ENCODE measurements at places on chromosomes 13 and 19.

DNA sequence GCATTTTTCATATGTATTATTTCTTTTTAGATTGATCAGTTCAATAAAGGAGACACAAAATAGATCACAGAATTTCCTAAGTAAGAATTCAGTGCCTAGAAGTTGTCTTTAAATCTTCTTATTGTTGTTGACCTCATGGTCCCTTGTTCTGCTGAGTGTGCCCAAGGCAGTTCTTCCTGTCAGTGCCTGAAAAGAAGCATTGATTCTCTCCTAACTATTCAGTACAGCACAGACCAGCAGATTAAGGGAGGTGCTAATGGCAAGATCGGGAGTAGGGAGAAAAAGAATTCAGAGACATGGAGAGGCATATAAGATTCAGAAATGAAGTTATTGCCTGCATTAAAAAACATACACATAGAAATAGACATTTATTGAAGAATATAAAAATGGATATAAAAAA lies 180.5 kb upstream of the PCDH9 start:
- no peak for DNase-seq

- peak; percentile 52 for DNase-seq
Measured at GRCh38 chr13:44575741-44576350, at the start of gene TSC22D1. Gene TSC22D1, minus strand, starts transcription at chr13:44576330. Its CDS starts 256 bp downstream, at chr13:44576074.

- DNase-seq: no peak
Measured at GRCh38 chr19:31572976-31573298, 223.7 kb upstream of the TSHZ3 start.

GRCh38 chr13:48783695-48784230 lies 130.0 kb downstream of the CYSLTR2 start:
- no peak for DNase-seq

DNA sequence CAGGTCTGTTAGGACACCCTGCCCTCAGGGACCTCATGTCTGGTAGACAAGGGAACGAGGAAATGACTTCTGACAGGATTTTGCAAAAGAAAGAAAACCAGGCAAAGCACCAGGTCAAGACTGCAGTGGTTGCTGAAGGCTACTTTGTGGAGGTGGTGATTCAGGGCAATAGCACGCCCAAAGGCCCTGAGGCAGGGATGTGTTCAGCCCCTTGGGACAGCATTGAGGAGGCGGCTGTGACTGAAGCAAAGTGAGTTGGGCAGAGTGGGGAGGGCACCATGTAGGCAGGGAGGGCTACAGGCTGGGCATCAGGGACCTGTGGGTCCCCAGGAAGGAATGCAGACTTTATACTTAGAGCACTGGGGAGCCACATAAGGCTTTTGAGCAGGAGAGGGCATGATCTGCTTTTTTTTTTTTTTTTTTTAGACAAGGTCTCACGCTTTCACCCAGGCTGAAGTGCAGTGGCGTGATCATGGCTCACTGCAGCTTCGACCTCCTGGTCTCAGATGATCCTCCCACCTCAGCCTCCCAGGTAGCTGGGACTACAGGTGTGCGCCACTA lies 10.8 kb upstream of the HOMER3 start:
- no peak for DNase-seq

DNA sequence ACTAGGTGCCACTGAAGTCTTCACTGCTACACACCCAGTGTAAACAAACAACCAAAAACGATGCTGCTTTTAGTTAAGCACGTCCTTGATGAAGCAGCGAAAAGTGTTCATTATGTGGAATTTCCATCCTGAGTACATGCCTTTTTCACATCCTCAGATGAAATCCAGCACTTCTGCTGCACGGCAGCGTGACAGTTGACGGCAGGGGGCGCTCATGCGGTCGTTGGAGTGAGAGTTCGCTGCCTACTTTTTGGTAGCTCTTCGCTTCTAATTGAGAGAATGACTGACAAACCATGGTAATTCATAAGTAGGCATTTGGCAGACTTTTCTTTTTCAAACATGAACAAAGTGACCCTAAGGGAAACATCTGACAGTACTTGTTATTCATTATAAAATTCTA lies 1124.9 kb downstream of the EFNB2 start:
- DNase-seq: peak; percentile 25

DNA sequence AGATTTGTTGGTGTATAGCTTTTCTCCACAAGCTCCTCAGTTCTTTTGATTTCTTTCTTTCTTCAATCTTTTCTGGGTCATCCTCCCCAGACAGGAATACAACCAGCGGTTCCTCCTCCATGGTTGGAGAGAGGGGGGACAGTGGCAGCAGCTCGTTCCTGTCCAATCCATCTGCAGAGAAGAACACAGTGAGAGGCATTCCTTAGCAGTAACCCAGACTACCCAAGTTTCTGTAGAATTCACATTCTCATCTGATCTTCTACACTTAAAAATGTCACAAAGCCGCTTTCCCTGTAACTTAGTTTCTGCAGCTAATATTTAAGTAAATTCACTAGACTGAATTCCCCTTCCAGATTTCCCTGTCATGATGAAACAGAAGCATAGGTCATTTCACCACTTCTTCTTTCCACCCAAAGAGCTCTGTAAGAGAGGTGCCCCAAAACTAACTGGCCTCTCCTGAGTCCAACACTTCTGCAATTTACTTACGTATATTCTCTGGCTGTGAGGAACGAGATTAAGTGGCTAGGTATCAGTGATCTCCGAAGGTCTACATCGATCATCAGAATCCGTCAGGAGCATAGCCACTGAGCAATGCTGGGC lies 171.9 kb downstream of the TBC1D4 start:
- no peak for DNase-seq

DNA sequence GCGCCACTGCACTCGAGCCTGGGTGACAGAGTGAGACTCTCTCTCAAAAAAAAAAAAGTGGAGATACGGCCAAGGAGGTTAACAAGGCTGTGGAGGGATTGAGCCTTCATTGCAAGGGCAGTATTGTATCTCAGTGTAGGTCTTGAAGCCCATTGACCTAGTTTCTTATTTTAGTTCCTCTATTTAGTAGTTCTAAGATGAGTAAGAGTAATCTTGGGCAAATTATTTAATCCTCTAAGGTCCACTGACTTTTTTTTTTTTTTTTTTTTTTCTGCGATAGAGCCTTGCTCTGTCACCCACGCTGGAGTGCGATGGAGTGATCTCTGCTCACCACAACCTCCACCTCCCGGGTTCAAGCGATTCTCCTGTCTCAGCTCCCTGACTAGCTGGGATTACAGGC lies 14.3 kb upstream of the ILF3 start:
- DNase-seq: no peak

DNA sequence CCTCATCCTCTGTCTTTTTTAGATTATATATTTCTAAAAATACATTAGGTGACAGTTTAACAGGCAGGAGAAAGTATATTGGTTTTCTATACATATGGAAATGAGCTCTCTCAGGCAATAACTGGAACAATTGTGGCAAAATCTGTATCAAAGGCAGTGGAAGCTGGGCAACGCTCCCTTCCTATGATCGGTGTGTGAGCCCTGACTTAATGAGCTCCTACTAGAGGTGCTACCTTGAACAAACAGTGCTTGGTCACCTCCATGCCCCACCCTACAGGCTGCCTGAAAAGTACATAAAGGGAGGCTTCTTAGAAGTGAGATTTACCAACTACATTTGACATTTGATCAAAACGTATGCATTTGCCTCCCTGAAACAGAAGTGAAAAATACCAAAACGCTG lies 185.3 kb downstream of the EFNB2 start:
- no peak for DNase-seq

- no peak for DNase-seq
Measured at GRCh38 chr19:16213076-16213475, 15.4 kb downstream of the AP1M1 start.

DNA sequence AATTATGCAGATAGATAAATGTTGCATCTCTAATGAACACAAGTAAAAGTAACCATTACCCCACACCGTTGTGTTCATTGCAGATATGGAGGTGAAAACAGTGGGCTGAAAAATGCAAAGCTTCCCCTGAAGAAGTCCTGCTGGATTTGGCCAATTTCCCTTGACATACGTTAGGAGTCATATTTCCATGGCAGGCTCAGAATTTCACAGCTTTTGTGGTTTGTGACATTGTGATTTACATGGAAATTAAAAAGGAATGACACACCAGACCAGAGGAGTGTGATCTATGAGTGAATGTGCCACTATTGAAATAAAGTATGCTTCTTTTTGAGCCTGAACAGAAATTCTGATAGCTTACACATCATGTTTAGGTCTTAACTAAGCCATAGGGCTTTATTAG lies 221.1 kb upstream of the TMTC4 start:
- DNase-seq: no peak

GRCh38 chr19:12984143-12984627 lies 11.1 kb upstream of the NFIX start:
- DNase-seq: no peak

DNA sequence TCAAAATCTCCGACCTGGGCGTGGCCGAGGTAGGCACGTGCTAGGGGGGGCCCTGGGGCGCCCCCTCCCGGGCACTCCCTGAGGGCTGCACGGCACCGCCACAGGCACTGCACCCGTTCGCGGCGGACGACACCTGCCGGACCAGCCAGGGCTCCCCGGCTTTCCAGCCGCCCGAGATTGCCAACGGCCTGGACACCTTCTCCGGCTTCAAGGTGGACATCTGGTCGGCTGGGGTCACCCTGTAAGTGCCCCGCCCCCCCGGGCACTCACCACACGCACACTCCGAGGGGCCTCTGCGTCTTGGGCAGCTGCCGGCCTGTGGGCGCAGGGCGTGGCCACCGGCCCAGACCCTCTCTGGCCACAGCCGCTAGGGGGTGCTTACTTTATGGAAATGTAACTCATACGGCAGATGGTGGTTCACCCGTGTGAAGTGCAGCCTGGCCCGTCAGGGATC lies 14.9 kb downstream of the STK11 start:
- no peak for DNase-seq

Measured in stimulated activated CD8-positive, alpha-beta memory T cell treated with anti-CD3 and anti-CD28 coated beads, Interleukin-4, amount 100 ng/mL, for 24 hours (primary cell).